ENCODE measurements at places on chromosomes 6 and 20.
A peak's percentile ranks its signal among the peaks of the same experiment; 100 is the strongest.

GRCh38 chr6:73528897-73529296 is 8.1 kb upstream of the EEF1A1 start:
- DNase-seq, result no peak

DNA sequence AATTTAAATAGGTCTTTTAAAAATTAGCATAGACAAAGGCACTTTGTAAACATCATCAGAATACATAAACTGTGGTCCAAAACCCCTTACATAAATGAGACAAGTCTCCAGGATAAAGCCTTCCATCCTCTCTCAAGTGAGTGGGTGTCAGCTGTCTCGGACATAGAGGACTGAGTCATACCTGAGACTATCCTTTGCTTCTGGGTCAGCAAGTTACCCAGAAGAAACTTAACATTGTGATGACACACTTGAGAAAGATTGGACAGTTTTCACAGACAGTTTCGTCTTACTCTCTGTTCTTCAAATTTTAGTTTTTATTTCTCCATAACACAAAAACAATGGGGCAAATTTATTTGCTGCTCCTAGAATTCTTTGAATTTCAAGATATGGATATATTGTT is 838.0 kb downstream of the DHX35 start:
- DNase-seq, result no peak

GRCh38 chr6:36478051-36478526 is 35.3 kb downstream of the KCTD20 start:
- no peak for DNase-seq

DNA sequence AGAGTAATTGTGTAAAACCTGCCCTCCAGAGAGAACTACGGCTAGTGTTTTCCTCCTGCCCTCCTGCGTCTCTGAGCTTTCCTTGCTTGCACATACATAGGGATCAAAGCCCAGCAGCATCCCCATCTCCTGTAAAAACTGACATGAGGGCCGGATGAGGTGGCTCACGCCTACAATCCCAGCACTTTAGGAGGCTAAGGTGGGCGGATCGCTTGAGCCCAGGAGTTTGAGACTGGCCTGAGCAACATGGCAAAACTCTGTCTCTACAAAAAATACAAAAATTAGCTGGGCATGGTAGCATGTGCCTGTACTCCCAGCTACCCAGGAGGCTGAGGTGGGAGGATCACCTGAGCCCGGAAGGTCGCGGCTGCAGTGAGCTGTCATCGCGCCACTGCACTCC is 40.3 kb upstream of the SMIM29 start:
- DNase-seq, result no peak

- DNase-seq, result no peak
These were observed 96.9 kb upstream of the ARMC2 start for GRCh38 chr6:108751282-108751681.

GRCh38 chr6:131316654-131317053 is 181.4 kb downstream of the AKAP7 start:
- DNase-seq, result no peak

DNA sequence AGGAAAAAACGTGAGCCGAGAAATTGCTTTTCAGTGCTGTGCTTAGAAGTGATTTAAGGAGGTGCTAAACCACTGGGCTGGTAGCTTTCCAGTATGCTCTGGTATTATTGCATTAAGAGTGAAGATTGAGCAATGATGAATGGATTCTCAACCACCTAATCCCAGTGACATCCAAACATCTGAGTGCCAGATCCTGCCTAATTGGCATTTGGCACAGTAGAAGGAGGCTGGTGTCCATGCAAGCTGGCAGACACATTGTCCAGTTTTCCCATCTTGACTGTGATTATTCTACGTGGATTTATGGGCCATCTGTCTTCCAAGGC is 398.0 kb upstream of the PLCB4 start:
- DNase-seq, result no peak

DNA sequence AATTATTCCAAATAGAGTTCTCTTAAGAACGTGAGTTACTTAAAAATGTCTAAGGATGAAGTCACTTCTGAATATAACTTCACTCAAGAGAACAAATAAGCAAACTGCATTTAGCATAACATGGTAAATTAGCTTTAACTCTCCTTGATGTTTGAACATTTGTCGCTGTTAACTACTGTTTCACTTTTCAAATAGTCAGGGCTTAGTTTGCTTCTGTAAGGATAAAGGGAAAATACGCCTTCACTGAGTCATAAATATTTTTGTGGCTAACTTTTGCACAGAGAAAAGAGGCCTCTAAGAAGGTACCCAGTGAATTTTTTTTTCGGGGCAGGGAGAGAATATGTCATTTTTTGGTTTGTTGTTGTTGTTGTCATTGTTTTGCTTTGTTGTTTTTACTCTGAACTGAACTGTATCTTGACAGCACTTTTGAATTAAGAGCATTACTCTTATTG is 8.1 kb downstream of the PTPN1 start:
- no peak for DNase-seq

DNA sequence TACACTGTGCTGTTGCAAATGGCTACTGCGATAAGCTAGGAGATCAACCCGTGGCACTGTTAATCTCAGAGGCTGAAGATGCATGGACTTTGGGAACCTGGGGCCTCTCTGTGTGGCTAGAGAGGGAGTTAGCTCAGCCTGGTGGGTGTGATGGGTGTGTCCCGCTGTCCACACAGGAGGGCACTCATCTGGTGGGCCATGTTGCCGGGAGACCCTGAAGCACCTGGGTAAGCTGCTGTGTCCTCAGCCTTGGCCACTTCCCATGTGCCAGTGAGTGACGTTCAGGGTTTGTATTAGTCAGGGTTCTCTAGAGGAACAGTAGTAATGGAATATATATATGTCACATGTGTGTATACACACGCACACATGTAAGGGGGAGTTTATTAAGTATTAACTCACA is 132.7 kb downstream of the ERMARD start:
- DNase-seq, result no peak

GRCh38 chr6:169851641-169852503 is 100.5 kb downstream of the ERMARD start:
- DNase-seq, result no peak

GRCh38 chr6:142725024-142725770 is 219.8 kb downstream of the HIVEP2 start:
- DNase-seq, result no peak

DNA sequence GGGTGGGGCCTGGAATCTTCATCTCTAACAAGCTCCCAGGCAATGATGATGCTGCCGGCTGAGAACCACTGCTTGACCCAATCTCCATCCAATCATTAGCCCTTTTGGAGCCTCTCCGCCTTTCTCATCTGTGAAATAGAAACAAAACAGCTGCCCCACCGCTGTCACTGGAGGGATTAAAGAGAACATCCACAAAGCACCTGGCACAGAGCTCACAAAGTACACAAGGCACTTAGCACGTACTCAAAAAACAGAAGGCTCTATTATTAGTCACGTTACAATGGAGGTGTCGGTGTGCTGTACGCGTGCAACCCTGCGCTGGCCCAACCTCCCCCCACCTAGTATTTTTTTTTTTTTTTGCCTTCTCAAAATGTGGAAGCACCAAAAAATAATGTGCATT is 213.5 kb upstream of the ARID1B start:
- DNase-seq, result no peak

DNA sequence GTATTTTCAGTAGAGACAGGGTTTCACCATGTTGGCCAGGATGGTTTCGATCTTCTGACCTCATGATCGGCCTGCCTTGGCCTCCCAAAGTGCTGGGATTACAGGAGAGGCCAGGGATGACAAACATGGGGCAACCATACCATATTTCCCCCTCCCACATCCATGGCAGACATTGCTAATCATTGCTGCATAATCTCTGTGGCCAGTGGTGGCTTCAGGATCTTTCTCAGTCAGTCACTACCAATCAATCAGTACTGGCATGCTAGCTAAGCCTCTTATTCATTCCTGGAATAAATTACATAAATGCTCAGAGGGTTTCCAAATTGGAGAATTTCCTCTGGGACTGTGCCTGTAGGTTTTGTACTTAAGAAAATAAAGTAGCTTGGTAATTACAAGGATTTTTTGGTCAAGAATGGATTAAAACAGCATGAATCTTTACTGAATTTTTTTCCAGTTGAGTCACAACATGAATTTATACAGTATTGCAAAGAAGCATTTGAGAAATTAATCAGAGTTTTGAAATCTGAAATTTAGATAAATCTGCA is 138.1 kb downstream of the FNDC1 start:
- no peak for DNase-seq

GRCh38 chr20:8250539-8251200 is 118.6 kb downstream of the PLCB1 start:
- DNase-seq, result no peak

DNA sequence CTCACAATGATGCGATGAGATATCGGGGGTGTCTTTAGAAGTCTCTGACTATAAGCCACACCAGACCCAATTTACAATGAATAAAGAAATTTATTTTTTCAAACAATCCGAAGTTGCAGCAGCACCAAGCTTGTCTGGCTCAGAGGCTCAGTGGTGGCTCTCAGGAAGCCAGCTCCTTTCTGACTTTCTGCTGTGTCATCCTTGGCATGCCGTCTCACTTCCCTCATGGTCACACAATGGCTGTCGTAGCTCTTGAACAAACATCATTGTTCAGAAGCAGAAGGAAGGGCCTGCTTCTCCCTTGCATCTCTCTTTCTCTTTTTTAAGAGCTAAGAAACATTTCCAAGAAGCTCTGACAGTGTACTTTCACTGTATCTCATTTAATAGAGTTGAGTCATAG is 299.0 kb downstream of the DOK5 start:
- no peak for DNase-seq

DNA sequence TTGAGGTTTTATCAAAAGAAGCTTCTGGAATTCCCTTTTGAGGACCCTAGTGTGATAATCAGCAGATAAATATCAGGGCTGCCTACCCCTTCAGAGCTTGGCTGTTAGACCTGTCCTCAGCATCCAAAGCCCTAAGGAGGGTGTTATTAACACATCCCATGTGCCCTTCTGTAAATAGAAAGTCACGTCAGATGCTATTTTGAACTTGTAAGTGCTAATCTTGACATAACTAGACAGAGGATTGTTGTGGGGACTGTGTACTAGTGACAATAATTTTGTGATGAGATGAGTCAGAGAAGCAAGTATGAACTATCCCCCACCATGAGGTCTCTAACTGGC is 4.9 kb upstream of the LAMA4 start:
- DNase-seq, result no peak

GRCh38 chr20:63056236-63057170 is 49.7 kb upstream of the BHLHE23 start:
- DNase-seq, result peak; percentile 38

- no peak for DNase-seq
These were observed 626.2 kb downstream of the UTRN start for GRCh38 chr6:144911322-144911721.

GRCh38 chr6:41694815-41695526 is 40.4 kb downstream of the TFEB start:
- no peak for DNase-seq

DNA sequence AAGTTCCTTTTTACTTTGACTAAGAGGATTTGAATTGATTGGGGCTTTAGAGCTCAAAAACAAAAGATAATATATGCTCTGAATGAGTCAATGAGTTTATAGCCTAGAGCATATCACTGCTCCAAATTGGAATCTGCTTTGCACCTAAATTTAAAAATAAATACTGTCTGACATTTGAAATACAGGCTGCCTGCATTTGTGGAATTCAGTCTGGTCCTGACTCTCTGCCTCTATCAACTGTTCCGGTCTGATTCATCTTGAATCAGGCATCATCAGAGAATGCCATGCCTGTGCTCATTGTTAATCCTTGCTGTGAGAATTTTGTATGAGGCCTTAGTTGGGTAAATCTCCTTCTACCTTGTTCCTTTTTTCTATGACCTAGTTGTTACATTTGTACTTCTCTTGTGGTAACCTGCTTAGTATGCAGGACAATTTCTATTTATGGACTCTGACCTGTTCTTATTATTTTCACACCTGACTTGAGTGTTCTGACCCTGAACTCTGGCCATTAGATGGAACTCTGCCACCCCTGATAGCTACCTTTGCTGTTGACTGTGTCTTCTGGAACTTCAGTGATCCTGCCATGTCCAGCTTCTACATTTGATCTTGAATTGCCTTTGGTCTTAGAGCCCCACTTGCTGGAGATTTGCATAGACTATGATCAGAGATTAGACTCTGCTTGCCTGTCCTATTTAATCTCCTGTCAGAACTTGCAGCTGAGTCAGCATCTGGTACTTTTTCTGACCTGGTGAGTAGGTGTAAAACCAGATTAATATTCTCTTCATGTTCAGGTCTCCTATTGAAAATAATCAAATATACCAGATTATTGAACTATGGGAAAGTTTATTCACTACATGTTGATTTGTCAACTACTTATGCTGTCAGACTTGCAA is 442.7 kb upstream of the HS3ST5 start:
- no peak for DNase-seq

- peak; percentile 40 for DNase-seq
These were observed 2.6 kb downstream of the CTSZ start for GRCh38 chr20:59004493-59004762.

- DNase-seq, result no peak
These were observed 177.6 kb downstream of the THBS2 start for GRCh38 chr6:169075915-169076654.

DNA sequence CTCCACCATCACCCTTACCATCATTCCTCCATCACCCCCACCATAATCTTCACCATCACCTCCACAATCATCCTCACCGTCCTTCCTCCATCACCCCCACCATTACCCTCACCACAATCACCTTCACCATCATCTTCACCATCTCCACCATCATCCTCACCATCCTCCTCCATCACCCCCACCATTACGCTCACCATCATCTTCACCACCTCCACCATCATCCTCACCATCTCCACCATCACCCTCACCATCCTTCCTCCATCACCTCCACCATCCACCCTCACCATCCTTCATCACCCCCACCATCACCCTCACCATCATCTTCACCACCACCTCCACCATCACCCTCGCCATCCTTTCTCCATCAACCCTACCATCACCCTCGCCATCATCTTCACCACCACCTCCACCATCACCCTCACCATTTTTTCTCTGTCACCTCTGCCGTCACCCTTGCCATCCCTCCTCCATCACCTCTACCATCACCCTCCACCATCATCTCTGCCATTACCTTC is 33.1 kb upstream of the MPC1 start:
- no peak for DNase-seq

GRCh38 chr20:24051160-24051559 is 62.6 kb upstream of the GGTLC1 start:
- no peak for DNase-seq

DNA sequence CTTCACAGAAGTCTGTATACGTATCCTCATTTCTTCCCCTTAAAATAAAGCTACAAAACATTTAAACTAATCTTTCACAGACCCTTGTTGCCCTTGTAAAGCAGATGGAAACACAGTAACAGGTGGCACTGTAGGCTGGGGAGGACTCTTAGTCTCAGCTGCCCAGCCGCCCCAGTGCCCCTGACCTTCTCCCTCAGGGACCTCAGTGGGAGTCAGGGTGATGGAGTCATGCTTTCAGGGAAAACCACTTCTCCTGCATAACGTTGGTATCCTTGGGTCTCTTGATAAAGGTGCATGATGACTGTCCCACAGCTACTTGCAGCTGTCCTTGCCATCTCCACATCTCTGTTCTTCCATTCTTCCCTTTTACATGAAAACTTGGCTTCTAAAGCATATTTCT is 198.6 kb downstream of the CDKAL1 start:
- no peak for DNase-seq

GRCh38 chr20:63057171-63058117 is 50.7 kb upstream of the BHLHE23 start:
- DNase-seq, result no peak

GRCh38 chr6:14787677-14788076 is 458.2 kb upstream of the JARID2 start:
- no peak for DNase-seq

- DNase-seq, result no peak
These were observed 176.2 kb upstream of the CNR1 start for GRCh38 chr6:88342336-88342735.
